ENCODE measurements at places on chromosomes 12 and 14.

GRCh38 chr14:64364907-64365306 lies 23.2 kb upstream of the MTHFD1 start:
- DNase-seq: no peak

GRCh38 chr12:52119398-52120254 lies 40.1 kb downstream of the SMIM41 start:
- DNase-seq: no peak

DNA sequence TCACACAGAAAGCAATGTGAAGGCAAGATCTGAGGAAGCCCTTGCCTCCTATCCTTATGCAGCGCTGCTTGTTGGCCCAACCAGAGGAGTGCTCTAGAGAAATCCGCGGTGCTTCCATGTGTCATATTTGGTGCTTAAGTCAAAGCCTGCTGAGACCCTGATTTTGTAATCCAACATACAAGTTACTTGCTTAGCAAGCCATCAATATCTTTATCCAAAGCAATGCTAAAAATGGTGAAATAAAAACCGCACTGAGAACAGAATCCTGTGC lies 250.0 kb downstream of the MED13L start:
- no peak for DNase-seq

- DNase-seq: no peak
Observed at GRCh38 chr14:53152184-53152886, 788 bp downstream of the DDHD1 start.

DNA sequence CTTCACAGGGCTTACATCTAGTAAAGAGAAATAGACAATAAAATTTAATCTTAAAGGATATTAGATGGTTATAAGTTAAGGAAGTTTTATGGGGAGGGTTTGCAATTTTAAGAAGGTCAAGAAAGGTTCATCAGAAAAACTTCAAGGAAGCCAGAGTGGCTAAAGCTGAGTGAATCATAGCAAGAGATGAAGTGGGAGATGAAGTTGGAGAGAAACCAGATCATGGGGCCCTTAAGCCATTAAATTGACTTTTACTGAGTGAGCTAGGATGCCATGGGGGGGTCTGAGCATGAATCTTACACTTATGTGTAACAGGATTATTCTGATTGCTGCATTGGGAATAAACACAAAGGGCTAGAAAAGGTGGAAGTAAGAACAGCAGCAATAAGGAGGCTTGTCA lies 189.2 kb downstream of the LRIG3 start:
- no peak for DNase-seq

DNA sequence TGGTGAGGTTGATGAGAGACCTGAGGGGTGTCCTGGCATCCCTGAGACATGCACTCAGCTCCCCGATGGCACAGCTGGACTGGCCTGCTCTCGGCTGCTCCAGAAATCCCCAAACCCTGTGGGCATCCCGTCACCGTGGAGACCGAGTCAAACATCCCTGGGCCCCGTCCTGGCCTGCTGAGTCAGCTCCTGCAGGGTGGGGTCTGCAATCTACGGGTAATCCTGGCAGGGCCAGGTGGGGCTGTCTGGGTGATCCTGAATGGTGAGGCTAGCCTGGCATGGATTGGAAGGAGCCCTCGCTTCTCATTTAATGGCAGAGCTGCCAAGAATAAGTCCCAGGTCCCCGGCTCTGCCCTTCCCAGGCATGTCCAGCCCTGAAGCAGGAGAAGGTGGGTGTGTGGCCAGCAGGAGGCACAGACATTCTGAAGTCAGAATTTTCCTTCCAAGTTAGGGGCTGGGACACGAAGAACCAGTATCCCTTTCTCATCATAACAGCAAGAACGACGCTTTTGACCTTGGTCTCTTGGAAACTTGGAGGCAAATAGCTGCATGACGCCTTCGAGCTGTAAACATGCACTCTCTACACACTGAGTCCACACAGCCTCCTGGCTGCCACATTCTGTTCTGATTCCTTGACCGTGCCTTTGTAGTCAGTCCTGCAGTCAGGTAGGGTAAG lies 17.7 kb upstream of the SERPINA4 start:
- DNase-seq: no peak

GRCh38 chr12:122449317-122449716 lies 26.8 kb upstream of the CLIP1 start:
- peak; percentile 20 for DNase-seq

DNA sequence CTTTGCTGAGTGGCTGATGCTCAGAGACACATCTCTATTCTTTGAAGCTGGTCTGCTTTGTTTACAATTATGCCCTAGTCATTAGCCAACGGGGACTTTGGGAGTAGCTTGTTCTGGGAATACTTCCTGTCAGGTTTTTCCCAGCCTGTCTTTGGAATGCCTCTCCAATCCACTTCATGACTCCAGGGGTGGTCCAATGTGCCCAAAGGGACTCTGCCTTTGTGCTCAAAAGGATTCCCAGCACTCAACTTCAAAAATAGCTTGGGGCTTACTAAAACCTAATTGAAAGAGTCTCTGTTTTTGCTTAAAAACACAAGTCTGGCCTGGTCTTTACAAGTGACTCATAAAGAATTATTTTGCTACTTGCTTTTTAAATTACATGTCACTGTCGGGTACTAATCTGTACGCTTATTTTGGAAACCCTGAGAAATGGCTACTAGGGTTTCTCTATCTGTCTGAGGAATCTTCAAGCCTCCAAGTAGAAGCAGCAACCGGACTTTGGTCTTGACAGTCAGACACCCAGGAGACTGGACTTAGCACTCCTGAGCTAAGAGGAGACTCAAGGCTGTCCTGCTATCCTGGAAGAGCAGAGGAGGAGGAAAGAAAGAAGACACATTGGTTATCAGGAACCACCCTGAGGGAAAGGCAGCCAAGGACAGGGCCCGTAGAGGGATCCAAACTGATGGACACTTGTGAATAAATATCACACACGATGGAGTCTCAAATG lies 20.7 kb downstream of the PHLDA1 start:
- DNase-seq: no peak

DNA sequence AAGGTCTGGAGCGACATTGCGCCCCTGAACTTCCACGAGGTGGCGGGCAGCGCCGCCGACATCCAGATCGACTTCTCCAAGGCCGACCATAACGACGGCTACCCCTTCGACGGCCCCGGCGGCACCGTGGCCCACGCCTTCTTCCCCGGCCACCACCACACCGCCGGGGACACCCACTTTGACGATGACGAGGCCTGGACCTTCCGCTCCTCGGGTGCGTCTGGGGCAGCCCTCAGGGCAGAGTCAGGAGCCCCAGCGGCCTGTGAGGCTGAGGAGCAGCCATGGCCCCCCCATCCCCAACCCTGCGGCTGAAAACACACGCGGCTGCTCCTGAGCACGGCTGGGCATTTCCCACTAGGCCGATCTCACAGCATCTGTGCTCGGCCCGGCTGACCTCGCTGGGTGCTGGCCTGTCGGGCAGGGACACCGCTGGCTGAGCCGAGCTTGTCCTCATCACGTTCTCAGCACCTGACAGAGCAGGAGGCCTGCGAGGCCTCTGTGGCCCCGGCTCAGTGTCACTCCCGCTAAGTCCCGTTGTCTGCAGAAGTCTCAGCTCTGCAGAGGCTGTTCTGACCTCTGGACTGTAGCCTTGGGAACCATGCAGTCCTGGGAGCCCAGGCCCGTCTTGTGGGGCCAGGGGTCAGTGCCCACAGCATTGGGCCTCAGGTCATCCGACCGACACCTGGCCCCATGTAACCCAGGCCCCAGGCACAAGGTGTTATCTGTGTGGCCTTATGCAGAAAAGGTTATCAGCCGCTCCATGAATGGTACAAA lies 12.6 kb downstream of the MMP17 start:
- DNase-seq: no peak

- peak; percentile 45 for DNase-seq
Observed at GRCh38 chr12:29103539-29103974, 45.5 kb upstream of the FAR2 start.

GRCh38 chr12:29053567-29053966 lies 95.5 kb upstream of the FAR2 start:
- no peak for DNase-seq

GRCh38 chr12:26032290-26032689 lies 73.8 kb downstream of the RASSF8 start:
- DNase-seq: no peak

Data from GF-D8 (cell line).